ENCODE measurements at places on chromosomes 6 and 20. TPM values are rescaled to one million over a fixed set of nuclear protein-coding genes. Genes with fewer than 3 reads are reported as not detected.

The HCK gene
- 1.4 TPM for total RNA-seq

DNA sequence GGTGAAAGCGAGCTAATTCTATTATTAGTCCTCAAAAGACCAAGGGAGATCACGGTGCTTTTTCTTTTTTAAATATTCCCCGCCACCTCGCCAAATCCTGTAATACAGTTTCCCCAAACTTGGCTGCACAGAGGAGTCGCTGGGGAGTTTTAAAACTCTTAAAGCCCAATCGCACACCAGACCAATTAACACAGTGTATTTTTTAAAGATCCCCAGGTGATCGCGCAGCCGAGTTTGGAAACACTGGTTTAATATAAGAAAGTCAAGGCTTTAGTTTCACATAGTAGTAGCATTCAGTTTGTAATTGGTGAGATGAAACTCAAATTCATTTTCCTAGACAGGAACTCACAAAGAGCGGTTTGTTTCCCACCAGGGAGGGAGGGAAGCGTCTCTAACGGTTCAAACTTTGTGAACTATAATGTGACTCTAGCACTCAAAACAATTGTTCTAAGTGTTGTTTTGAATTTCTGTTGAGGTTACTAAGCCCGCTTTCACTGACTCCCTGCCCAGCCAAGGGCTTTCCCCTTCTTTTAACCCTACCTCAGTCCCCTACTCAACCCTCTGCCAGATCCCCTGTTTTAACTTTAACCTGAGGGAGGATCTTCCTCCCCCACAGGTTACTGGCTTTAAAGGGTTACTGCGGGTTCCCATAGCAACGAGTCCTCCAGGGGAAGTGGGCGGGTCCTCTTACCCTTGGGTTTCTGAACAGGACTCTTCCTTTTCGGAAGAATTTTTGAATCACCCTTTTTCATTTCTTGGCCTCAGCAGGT, 25.7 kb upstream of the BTBD3 start:
- H3K4me1 ChIP-seq, result peaks cover 51% of the 10 kb centered on the region
- DNase-seq, result peak; percentile 13
- H3K4me3 ChIP-seq, result peak overlapping the region; percentile 72
- no peaks in the 10 kb centered on the region for H3K36me3 ChIP-seq

DNA sequence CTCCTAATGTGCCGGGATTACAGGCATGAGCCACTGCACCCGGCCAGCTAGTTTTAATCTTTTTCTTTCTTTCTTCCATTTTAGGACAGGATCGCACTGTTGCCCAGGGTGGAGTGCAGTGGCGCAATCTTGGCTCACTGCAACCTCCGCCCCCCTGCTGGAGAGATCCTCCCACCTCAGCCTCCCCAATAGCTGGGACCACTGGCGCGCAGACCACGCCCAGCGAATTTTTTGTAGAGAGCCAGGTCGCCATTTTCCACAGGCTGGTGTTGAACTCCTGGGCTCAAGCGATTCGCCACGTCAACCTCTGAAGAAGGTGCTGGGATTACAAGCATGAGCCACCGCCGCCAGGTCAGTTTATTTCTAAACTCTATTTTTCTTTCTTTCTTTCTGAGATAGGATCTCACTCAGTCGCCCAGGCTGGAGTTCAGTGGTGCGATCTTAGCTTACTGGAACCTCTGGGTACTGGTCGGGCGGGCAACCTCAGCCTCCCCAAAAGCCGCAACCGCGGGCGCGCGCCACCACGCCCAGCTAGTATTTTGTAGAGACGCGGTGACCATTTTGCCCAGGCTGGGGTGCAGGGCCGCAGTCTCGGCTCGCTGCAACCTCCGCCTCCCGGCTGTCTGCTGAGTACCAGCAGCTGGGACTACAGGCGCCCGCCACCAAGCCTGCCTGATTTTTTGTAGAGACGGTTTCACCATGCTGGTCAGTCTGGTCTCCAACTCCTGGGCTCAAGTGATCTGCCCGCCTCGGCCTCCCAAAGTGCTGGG, 20.0 kb upstream of the LIN28B start:
- no peaks in the 10 kb centered on the region for H3K36me3 ChIP-seq
- no peaks in the 10 kb centered on the region for H3K4me1 ChIP-seq
- no peak for DNase-seq

The WFDC10B gene
- total RNA-seq, result not detected

DNA sequence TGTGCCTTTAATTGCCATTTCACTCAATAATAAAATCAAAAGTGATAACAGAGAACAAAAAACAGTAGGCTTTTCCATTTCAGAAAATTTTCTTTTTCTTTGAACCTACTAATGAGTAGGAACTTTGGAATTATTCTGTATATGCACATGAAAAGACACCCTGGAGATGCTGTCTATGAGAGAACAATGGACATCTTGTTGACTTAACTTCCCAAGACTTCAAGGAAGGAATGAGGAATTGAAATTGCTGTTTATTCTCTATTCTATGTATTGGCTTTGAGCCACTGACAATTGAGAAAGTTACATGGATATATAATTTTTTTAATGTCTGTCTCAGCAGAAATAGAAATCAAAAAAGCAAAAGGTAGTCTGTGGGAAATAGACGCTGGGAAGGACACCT, 98.6 kb upstream of the PCSK2 start:
- no peak overlapping the region for H3K4me3 ChIP-seq
- H3K36me3 ChIP-seq, result no peaks in the 10 kb centered on the region
- H3K27me3 ChIP-seq, result no peaks in the 10 kb centered on the region

- peak overlapping the region; percentile 56 for H3K4me3 ChIP-seq
- no peak for DNase-seq
- H3K36me3 ChIP-seq, result no peaks in the 10 kb centered on the region
These were observed 49.4 kb downstream of the IYD start for GRCh38 chr6:150417899-150418826.

- H3K4me3 ChIP-seq, result no peak overlapping the region
- H3K27ac ChIP-seq, result no peak overlapping the region
- no peak for DNase-seq
- no peaks in the 10 kb centered on the region for H3K27me3 ChIP-seq
These were observed 77.0 kb upstream of the SGK1 start for GRCh38 chr6:134394905-134395304.

- H3K36me3 ChIP-seq, result no peaks in the 10 kb centered on the region
- H3K27me3 ChIP-seq, result peaks cover 77% of the 10 kb centered on the region
- no peak overlapping the region for H3K27ac ChIP-seq
- peaks cover 33% of the 10 kb centered on the region for H3K4me1 ChIP-seq
- no peak for DNase-seq
These were observed 43.2 kb upstream of the OSTM1 start for GRCh38 chr6:108117427-108118358.

The MAK gene
- not detected for total RNA-seq

- H3K4me3 ChIP-seq, result no peak overlapping the region
- no peak for DNase-seq
- H3K27me3 ChIP-seq, result no peaks in the 10 kb centered on the region
- no peak overlapping the region for H3K27ac ChIP-seq
These were observed 141.1 kb upstream of the SLC24A3 start for GRCh38 chr20:19071446-19071725.

The DAAM2 gene
- 59.6 TPM for total RNA-seq

The OTOR gene
- not detected for total RNA-seq

GRCh38 chr6:165008971-165009370, 300.4 kb downstream of the C6orf118 start:
- no peaks in the 10 kb centered on the region for H3K4me1 ChIP-seq
- no peaks in the 10 kb centered on the region for H3K27me3 ChIP-seq
- no peak overlapping the region for H3K27ac ChIP-seq

The UNC5CL gene
- 0.31 TPM for total RNA-seq

GRCh38 chr6:35258858-35259193, 709 bp upstream of the ZNF76 start:
- H3K27ac ChIP-seq, result peak overlapping the region; percentile 99
- DNase-seq, result no peak
- H3K27me3 ChIP-seq, result no peaks in the 10 kb centered on the region
- H3K4me3 ChIP-seq, result peak overlapping the region; percentile 74
- H3K36me3 ChIP-seq, result no peaks in the 10 kb centered on the region
